ENCODE measurements at places on chromosomes 5 and 9. TPM values are rescaled to one million over a fixed set of nuclear protein-coding genes. Genes with fewer than 3 reads are reported as not detected.

Gene ADGRD2
- total RNA-seq, result not detected

Gene PCDHGC4
- 0.26 TPM for total RNA-seq

Gene CRHBP
- not detected for total RNA-seq

Gene ZDHHC11B
- total RNA-seq, result not detected

Gene NTRK2
- total RNA-seq, result 5.4 TPM

Gene LHX6
- total RNA-seq, result not detected

Gene SREK1IP1
- total RNA-seq, result 6.1 TPM

Gene SPATA31A3
- total RNA-seq, result not detected

Gene SPACA9
- total RNA-seq, result 7.3 TPM

Gene TAF11L5
- total RNA-seq, result not detected

Gene IRGM
- not detected for total RNA-seq

Gene BARHL1
- total RNA-seq, result not detected

Data from pericardium fibroblast (primary cell).